ENCODE measurements at places on chromosomes 1 and 21.

- DNase-seq, result no peak
These were observed 17.7 kb downstream of the FAAH start for GRCh38 chr1:46411601-46412341.

DNA sequence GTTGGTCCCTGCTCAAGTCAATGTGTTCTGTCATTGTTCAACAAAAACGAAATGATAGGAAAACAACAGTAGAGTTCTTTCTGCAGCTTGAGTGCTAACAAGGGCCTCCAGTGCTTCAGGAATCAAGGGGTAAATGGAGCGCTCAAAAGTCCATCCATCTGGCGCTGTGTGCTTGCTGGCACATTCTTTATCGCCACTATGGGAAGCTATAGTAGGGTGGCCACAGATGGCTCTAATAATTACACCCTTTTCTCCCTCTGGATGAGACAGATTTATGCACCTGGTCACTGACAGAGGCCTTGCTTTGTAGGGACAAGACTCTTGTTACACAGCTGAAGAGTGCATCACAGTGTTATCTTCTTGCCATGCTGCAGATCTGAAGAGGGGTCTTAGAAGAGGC, 136.0 kb downstream of the GDAP2 start:
- DNase-seq, result no peak

GRCh38 chr1:212621949-212622305, 13.4 kb downstream of the ATF3 start:
- no peak for DNase-seq

GRCh38 chr21:35578347-35578782, 482.0 kb downstream of the SETD4 start:
- DNase-seq, result peak; percentile 73

DNA sequence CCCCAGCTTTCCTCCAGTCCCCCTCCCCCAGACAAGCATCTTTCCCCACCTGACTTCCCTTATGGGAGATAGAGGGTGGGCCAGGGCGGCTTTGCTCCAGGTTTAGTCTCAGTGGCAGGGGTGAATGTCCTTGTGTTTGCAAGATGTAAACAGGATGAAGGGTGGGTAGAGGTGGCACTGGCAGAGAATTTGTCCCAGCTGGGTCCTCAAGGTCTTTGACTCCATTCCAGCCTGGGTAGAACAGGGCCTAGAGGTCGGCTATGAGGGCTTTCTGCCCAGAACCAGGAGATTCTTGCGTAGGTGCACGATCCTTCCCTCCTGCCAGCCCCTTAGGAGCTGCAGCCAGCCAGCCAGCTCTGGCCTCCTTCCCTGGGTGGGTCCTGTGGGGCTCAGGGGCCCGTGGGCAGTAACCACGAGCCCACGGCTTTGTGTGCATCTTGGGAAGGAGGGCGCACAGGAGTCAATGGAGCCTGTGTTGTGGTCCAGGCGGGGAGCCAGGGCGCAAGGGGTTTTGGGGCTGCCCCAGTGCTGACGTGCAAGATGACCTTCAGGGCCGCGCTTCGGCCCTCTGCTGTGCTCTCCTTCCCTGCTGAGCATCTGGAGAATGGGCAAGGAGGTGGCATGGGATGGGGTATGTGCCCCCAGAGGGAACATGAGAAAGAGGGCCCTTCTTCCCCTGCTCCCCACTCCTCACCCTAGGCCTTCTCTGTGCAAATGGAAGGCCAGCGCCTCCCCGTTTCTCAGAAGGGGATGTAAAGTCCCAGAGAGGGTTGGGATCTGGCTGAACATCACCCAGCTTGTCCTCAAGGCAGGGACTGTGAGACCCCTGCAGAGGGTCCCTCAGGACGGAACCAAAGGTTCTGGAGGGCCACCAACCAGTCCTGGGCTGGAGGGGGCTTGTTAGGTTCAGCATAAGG, 15.7 kb downstream of the POU3F1 start:
- no peak for DNase-seq

GRCh38 chr21:46119637-46120271, 21.8 kb downstream of the COL6A2 start:
- no peak for DNase-seq

- DNase-seq, result no peak
These were observed 3.2 kb downstream of the MECR start for GRCh38 chr1:29227511-29227910.

DNA sequence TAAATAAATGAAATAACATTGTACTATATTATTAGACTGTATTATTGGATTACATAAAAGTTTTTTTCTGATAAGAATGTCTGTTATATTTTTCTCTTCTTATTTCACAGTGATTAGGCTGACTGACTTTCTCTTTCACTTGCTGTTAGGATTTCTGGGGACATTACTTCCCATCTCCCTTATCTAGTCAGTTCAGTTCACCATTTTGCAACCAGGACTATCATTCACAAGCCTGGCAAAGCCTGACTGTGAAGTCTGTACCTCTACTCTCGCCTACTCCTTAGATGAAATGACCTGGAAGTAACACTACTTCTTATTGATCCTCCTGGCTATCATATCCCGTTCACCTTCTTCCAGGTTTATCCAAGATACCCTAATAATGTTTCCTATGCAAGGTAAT, 676.6 kb downstream of the USP25 start:
- no peak for DNase-seq

DNA sequence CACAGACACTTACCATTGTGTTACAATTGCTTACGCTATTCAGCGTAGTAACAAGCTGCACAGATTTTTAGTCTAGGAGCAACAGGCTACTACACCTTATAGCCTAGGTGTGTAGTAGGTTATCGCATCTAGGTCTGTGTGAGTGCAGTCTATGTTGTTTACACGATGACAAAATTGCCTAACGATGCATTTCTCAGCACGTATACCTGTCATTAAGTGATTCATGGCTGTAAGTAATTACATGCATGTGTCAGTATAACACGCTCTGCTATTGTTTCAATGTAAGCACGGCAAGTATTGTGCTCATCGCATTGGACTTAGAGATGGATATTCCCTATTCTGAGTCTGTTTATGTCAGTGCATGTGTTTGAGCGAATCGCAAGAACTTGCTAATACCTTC, 15.7 kb upstream of the ZBTB18 start:
- no peak for DNase-seq

DNA sequence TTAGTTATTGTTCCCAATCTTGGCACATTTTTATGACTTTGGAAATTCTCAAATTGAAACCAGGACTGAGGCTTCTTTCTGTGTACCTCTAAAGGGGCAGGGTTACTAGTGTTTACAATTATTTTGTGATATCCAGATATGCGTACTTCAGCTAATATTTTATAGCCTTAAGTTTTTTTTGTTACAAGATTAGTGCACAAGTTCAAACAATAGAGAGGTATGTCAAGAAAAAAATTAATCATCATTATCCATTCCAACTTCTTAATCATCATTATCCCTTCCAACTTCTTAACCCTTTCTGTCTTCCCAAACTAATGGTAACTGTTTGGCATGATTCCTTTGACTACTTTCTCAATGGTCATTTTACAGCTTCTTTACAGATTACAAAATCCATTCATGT, 272.9 kb upstream of the C1orf105 start:
- DNase-seq, result no peak

- DNase-seq, result no peak
These were observed 27.1 kb upstream of the PLEKHM2 start for GRCh38 chr1:15657021-15657420.

DNA sequence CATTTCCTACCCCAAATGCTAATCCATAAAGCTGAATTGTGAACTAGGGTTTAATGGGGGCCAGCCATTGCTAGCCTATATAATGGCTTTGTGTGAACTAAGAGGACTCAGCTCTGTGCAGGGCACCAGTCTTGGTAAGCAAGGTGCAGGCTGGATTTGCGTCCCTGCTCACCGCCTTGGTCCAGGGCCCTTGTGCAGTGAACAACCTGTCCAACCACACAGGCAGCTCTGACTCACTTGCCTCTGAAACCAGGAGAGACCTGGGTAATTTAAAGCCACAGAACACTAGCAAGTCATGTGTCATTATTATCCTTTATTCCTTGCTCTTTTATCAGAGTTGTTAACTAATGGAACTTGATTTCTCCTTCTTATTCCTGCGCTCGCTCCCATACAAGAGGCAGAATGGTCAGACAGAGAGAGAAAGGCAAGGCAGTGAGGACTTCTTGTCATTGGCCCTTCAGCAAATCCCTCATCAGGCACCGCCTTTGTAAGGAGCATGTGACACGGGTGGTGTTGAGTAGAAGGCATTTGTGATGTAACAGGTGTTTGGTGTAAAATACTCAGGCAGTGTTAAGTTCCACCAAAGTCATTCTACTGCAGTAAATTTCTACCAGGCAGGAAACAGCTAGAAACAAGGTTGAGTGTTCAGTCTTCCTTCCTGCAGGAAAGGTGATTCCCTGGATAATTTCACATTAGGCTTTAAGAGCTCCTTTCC, 67.3 kb upstream of the OLIG2 start:
- no peak for DNase-seq

DNA sequence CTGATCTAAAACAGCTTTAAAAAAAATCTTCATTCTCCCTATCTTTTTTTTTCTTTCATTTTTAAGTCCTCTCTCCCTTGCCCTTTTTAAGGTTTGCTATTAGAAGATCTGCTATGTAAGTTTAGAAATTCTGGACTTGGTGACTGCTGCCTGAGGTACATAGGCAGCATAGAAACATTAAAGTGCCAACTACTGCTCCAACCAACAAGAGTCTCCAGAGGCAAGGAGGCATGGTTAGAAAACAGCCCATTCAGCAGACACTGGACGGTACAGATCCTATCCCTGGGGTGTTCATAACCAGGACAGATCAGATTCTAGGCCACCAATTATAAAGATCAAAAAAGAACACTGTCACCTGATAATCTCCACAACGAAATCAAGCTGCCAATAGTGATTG, 36.6 kb downstream of the GPR3 start:
- DNase-seq, result no peak

DNA sequence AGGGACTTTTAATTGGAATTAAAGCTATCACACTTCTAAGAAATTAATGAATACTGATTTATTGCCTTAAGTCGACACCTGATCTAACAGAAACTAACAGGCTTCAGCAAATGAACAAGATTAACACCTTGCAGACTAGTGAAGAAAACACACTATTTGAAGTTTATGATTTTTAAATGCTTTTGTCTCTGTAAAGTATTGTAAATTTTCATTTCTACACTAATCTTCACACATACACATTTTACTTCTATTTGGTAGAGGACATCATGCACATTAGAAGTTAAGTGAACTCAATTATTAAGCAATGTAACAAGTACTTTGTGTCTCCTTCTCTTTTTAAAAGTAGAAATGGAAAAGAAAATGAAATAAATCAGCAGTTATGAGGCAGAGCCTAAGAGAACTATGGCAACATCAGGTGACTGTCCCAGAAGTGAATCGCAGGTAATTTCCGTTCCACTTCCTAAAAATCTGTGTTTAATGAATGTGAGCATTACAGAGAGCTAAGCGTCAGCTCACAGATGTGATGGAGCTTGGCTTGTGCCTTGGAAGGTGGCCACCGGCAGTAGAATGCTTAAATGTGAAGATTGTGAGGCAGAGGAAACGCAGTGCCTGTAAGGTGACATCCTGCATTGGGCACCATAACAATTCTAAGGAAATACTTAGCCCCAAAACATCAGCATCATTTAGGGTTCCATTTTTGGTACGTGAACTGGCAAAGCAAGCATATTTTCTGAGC, 1.2 kb downstream of the PRMT2 start:
- no peak for DNase-seq

- no peak for DNase-seq
These were observed 150.7 kb upstream of the ZNF644 start for GRCh38 chr1:91172541-91172940.

GRCh38 chr1:62689524-62689923, 1.3 kb upstream of the DOCK7 start:
- DNase-seq, result peak; percentile 62

DNA sequence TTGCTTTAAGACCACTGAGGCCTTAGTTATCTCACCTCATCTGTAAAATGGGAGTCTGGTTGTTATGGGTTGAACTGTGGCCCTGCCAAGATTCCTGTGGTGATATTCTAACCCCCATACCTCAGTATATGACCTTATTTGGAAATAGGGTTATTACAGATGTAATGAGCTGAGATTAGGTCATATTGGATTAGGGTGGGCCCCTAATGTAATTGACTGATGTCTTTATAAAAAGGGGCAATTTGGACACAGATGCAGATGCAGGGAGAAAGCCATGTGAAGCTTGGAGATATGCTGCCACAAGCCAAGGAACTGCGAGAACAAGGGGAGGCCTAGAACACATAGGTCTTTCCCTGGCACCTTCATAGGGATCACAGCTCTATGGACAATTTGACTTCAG, 3.9 kb downstream of the C1orf87 start:
- DNase-seq, result no peak

DNA sequence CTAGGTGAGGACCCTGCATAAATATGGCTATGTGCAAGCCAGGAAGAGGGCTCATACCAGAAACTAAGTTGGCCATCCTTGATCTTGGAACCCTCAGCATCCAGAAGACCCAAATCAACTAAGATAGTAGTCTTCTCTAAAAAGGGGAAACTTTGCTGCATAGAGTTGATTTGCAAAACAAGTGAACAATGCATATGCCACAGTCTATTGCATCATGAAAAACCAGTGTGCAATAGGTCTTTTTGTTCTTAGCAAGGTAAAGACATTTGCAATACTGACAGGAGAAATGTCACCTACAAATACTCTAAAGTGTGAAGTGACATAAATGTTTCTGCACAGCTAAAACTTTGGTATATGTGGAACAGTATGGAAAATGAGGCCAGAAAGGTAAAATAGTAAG, 2.0 kb upstream of the IFI16 start:
- no peak for DNase-seq

DNA sequence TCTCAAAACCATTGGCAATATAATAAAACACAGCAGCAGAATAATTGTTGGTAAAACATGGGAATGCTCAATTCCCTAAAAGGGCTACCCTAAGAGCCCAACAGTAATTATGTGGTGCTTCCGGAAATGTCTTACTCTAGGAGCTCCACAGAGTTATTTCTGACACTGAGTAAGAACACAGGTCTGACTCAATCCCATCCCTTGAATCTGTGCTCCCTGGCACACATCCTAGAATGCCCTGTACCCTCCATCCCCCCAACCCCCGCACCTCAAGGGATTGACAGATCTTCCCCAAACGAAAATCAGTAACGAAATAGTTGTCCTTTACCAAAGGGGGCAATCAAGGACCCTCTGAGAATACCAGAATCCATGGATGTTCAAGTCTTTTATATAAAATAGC, 71.9 kb downstream of the SMYD2 start:
- no peak for DNase-seq

DNA sequence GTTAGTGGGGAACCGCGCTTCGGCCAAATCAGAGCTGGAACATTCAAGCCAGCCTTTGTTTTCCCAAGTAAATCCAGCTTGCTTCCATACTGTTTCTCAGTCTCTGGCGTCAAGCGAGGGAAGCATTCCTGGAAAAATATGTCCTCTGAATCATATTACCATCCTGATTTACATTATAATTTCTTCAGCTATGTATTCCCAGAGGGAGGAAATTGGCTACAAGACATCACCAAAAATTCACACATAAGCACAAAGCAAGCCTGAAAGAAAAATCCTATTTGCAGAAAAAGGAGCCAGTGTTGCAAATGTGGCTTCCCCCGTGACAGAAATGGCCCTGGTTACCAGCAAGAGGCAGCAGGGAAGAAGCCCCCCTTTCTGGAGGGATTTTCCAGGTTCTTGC, 233.3 kb downstream of the KCNJ6 start:
- DNase-seq, result no peak

Data from fibroblast of pulmonary artery (primary cell).